ENCODE measurements at places on chromosomes 6 and 20.

- DNase-seq = no peak
Observed at GRCh38 chr6:157230910-157231309, 92.4 kb downstream of the TMEM242 start.

DNA sequence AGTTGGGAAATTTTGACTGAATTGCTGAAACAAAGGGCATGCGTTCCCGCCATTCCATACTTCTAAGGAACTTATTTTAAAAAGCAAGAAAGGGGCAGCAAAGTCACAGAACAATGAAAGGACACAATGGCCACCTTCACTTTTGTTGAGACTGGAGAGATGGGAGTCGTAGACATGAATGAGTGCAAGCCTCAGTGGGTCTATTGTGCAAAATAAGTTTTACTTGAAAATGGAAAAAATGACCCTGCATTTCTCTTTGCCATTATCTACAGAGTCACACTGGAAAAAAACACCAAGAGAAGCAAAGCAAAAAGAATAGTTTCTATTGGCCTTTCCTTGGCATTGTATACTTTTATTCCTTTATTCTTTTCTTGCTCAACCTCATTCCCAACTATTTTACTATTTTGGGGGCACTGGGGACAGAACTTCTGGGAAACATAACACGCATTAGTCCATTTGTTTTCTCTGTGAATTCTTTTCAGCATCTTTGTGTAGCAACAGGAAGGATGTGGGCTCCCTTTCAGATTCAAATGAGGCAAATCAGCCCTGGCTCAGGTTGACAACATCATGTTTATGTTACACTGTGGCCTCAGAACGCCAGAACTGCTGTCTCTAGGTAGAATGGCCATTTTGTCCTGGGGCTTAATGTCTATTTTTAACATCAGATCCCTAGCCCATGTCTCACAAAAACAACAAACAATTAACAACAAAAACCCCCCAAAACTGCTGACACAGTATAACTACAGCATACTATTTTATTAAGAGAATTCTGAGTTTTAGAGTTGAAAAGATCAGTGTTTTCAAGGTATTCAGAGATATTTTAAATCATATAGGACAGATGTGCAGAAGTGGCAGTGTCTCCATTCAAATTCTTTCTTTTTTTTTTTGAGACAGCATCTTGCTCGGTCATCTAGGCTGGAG lies 122.2 kb downstream of the FYN start:
- peak; percentile 71 for DNase-seq

DNA sequence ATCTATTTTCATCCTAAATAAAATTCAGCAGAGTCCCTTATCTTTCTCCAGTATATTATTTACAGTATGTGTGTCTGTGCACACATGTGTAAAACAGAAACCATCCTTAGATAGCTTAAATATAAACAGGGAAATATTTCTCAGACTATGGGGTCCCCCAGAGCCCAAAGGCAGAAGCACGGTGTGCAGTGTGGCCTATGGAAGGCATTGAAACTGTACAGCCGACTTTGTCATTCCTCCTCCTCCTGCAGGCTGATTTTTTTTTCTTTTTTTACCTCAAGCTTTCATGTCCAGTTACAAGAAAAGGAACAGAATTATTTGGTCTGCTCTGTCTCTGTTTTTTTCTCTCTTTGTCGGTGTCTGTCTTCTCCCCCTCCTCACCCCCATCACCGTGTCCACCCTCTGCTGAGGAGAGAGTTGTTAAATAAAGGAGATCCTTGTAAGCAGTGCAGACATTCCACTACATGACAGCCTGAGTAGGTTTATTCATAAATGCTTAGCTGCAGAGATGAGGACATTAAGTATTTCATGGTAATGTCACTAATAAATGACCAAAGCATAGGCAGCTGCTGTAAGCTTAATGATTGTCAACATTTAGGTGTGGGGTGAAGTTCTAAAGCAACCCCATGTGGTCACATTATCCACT lies 31.8 kb upstream of the SLC35D3 start:
- no peak for DNase-seq

GRCh38 chr20:44648579-44648978 lies 2.9 kb downstream of the ADA start:
- DNase-seq = no peak

DNA sequence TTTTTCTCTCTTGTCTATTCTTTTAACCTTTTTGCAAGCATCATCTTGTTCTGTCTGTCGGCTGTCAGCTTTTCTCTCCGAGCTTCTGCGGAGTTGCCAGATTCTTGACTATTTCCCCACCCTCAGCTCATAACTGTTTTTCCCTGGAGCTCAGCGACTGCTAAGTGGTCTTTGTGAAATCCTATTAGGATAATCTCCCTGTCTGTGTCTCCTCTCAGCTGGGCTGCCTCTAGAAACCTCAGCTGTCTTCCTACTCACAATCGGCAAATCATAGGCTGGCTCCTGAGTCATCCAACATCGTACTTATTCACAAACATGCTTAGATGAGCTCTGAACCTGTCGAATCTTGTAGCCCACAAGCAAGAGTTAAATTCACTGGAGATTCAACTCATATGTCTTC lies 332.3 kb downstream of the PTPRT start:
- DNase-seq = no peak

- no peak for DNase-seq
Observed at GRCh38 chr6:131523988-131524673, 48.9 kb upstream of the ARG1 start.

DNA sequence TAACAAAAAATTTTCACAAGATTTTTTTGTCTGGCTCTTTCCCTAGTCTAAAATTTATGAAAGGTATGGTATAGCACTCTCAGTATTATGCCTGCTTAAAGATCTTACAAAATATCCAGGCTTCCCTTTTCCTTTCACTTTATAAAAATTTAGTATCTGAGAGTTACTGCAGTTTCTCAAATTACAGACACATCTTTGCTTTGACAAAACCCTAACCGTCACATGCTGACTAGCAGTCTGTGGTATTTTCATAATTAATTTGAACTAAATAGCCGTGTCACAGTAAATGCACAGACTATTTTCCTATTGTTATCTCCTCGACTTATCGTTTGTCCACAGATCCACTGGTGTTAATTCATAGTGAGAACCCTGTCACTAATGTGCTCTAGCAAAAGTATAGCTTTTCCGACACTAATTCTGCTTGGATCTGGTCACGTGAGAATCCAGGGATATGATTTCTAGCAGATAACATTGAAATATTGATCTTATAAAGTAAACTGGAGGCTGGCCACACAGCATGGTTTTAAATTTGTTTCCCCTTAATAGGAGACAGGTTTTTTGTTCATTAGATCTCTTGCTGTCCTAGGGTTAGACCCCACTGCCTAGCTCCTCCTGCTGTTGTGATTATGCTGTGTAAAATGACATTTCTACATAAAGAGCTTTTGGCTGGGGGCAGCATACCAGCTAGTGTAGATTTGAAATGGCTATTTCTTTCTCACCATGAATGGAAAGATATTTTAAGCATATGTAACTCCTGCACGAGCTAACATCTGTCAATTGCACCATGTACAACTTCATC lies 340.6 kb upstream of the SASH1 start:
- no peak for DNase-seq

- no peak for DNase-seq
Observed at GRCh38 chr6:56540232-56541029, 102.3 kb downstream of the DST start.

DNA sequence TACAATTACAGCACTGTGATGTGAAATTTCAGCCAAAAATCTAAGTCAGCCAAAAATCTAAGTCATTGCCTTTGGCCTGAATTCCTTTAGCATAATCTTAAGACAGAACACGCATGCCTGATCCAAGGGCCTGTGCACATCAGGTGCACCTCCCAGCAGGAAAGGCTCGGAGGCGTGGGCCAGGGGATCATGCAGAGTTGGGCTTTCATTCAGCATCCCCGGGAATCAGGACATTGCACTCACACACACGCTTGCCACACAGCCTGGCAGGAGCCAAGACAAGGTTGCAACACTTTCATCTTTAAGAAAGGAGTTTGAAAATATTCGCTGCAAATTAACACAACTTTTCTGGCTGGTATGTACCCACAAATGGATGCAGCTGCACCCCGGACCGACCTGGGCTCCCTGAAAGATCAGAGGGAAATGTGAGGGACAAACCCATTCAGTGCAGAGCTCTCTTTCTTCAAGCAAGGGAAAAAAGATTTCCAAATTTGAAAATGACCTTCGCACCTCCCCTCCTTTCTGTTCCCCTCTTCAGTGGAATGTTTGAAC lies 48.8 kb downstream of the ERMARD start:
- DNase-seq = no peak

GRCh38 chr20:33995053-33995831 lies 1.5 kb downstream of the RALY start:
- DNase-seq = no peak

- peak; percentile 83 for DNase-seq
Observed at GRCh38 chr20:1503564-1504227, 12.5 kb upstream of the SIRPB2 start.

GRCh38 chr20:51338692-51339440 lies 203.7 kb downstream of the NFATC2 start:
- DNase-seq = no peak

- no peak for DNase-seq
Observed at GRCh38 chr6:37407948-37408347, 25.1 kb upstream of the CMTR1 start.

DNA sequence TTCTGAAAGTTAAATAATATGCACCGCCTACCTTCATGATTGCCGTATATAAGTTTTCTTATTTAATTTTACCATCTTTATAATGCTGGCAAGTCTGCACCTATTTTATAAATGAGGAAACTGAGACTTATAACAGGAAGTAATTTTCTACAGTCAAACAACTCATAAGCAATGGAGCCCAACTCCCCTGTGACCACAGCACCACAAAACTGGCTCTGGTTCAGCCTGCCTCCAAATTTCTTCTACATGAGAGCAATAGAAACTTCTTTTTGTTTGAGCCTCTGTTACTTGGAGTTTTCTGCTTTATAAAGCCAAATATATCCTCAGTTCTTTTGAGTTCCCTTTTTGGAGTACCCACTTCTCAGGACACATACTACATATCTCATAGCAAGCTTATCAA lies 131.1 kb upstream of the HSF2 start:
- no peak for DNase-seq

DNA sequence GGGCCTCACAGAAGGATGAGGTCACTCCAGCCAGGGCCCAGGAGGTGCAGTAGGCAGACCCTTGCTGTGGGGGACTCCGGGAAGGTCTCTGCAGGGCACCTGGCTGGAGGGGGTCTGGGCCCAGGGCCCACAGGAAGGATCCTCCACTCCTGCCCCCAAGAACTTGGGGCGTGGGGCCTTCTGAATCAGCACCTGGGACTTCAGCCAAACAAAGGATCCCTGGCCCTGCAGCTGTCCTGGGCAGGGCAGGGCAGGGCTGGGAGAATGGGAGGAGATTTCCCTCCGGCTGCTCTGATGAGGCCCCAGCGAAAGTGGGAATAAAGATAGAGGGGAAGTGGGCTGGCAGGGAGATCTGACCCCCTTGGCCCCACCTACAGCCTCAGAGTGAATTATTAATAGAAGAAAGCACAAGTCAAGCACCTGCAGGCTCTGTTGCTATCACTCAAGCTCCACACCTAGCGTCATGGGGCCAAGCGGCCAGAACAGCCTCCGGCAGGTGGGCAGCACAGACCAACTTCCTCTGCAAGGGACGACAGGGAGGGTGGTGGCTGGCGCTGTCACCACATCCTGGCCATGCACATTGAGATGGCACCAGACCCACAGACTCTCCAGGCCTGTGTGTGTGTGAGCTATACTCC lies 61.6 kb upstream of the MRPS10 start:
- DNase-seq = peak; percentile 58

GRCh38 chr6:97262676-97263075 lies 20.3 kb downstream of the MMS22L start:
- DNase-seq = no peak

DNA sequence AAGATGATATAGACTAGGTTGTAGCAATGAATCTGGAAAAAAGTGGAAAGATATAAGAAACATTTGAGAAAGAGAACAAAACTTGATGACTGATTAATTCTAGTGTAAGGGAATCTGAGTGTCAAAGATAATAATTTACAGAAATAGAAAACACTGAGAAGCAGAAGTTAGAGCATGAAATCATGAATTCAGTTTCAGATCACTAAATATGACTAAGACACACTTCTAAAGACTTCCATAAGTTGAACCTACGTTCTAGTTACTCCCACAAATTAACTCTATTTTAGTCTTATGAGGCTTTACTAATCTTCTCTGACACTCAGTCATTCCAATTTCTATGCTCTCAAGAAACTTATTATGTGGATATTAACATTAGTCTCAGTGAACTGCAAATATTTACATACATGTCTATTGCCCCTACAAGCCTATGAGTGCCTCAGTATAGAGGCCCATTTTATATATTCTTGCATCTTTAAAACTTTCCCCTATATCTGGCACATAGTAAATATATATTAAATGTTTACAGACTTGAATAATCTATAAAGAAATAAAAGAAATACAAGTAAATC lies 30.4 kb downstream of the IBTK start:
- DNase-seq = no peak

- no peak for DNase-seq
Observed at GRCh38 chr6:14194483-14194882, 76.9 kb downstream of the CD83 start.

GRCh38 chr6:97771372-97771771 lies 488.4 kb upstream of the MMS22L start:
- DNase-seq = no peak

GRCh38 chr6:101626269-101626668 lies 232.8 kb downstream of the GRIK2 start:
- DNase-seq = no peak

DNA sequence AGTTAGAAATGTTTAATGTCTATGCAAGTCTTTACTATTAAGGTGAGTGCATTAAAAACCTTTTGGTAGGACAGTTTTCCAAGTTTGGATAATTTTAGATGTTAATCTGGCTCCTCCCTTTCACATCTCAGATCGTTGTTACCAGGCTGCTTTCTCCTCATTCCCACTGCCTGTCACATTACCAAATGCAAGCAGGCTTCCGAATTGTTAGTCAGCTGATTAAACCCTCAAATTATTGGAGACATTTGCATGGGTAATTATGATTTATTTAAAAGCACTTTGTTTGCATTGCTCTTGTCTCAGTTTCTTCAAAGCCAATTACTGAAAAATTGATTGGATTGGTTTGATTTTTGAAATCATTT lies 816.5 kb downstream of the KIF16B start:
- no peak for DNase-seq

DNA sequence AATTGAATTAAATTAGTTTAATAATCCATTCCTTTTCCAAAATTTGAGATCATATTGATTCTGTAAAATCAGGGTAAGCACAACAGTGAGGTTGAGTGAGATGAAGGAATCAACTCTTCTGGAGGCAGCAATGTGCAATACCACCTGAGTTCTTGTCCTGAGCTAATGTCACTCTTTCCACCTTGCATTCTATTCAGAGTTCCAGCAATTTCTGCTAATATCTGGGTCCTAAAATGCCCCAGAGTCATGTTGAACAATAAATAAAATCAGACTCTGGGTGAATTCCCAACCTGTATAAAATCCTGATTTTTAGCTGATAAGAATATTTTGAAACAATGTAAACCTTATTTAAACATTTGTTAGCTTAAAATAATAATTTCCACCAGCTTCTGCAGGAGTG lies 590.8 kb upstream of the ADGRB3 start:
- DNase-seq = no peak

- DNase-seq = no peak
Observed at GRCh38 chr6:10547809-10548208, 26.7 kb downstream of the GCNT2 start.

All from activated CD4-positive, alpha-beta memory T cell treated with anti-CD3 and anti-CD28 coated beads for 36 hours (primary cell).